Activated naive CD8-positive, alpha-beta T cell treated with anti-CD3 and anti-CD28 coated beads, Interleukin-2, amount 10 ng/mL, durations not matched to agents 7 days and 5 days (primary cell): ENCODE measurements at places on chromosomes 12 and 14.

DNA sequence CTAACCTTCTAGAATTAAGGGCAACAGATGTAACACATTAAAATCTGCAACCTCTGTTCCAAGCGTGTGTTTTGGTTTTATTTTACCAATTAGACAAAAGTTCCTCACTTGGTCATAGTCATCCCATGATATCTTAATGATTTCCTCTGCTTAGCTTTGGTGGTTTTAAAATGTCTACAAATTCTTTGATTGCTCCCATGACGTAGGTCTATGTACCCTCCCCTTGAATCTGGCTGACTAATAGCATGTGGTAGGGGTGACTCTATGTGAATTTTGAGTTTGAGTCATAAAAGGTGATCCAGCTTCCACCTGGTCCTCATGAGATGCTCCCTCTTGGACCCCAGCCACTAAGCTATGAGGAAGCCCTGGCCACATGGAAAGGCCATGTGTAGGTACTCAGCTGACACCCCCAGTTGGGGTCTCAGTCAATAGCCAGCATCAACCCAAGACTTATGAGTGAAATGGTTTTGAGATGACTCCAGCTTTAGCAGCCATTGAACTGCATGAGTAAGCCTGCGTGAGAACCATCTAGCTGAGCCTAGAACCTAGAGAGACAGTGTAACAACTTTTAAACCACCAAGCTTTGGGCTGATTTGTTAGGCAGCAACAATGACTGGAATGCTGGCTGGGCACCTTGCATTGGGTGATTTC is 247.1 kb downstream of the MSRB3 start:
- no peak for DNase-seq

- DNase-seq, result no peak
Measured at GRCh38 chr14:55099756-55100155, 29.3 kb upstream of the LGALS3 start.

DNA sequence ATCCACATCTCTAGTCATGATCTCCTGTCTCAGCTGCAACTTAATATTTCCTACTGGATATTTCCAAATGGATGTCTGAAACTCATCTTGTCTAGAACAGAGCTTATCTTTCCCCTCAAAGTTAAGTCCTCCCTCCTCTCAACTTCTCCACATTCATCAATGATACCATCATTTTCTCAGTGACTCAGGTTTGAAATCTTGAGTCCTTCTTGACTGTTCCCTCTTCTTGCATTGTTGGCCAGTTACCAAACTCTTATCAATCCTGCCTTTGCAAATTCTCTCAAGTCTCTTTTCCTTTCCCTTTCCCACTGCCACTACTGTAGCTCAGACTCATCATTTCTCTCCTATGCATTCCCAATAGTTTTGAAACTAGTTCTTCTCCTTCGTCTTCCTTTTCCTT is 14.3 kb upstream of the CHURC1 start:
- no peak for DNase-seq

- DNase-seq, result no peak
Measured at GRCh38 chr12:123822804-123823203, 60.7 kb downstream of the DNAH10 start.

- DNase-seq, result no peak
Measured at GRCh38 chr14:100657780-100658179, 68.9 kb upstream of the DLK1 start.

- no peak for DNase-seq
Measured at GRCh38 chr14:72630374-72630773, 263.5 kb downstream of the DPF3 start.

DNA sequence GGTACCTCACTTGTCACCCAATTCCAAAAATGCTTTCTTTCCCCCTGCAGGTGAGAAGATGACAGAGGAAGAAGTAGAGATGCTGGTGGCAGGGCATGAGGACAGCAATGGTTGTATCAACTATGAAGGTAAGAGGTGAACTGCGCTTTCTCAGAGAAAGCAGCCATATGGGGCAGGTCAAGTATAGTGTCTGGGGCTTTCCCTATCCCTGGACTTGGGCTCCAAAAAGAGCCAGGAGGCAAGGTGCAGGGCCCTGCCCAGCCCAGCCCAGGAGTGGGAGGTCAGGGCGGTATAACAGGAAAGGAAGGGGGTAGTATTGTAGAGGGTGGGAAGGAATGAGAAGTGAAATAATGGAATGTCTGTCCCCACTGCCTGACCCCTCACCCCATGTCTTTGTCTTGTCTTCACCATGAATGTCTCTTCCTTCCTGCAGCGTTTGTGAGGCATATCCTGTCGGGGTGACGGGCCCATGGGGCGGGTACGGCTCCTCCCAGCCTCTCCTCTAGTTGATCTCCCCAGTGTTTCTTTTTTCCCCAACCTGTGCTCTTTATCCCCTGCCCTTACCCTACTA is 2.1 kb downstream of the MYL6 start:
- peak; percentile 63 for DNase-seq

DNA sequence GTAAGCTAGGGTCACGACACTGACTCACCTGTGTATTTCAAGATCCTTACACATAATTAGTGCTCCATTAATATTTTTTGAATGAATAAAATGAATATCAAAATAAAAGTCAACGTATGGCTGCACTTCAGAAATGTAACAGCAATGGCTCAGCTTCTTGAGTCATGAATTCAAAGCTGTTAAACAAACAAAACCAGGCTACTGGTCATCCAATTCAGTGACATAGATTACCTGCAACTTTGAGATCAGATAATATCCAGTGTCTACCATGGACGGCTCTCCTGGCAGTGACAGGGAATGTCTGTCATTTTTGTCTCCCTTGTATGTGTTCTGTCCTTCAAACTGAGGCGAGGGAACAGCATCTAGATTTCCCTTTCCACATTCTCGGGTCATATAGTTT is 225.6 kb downstream of the EFCAB11 start:
- no peak for DNase-seq

- DNase-seq, result no peak
Measured at GRCh38 chr12:14630793-14631192, 63.1 kb upstream of the PLBD1 start.

- DNase-seq, result no peak
Measured at GRCh38 chr12:103829092-103829491, 11.9 kb downstream of the NT5DC3 start.

- DNase-seq, result no peak
Measured at GRCh38 chr12:116856729-116857128, 24.5 kb downstream of the HRK start.

GRCh38 chr12:51779876-51780275 is 68.6 kb downstream of the FIGNL2 start:
- DNase-seq, result no peak

DNA sequence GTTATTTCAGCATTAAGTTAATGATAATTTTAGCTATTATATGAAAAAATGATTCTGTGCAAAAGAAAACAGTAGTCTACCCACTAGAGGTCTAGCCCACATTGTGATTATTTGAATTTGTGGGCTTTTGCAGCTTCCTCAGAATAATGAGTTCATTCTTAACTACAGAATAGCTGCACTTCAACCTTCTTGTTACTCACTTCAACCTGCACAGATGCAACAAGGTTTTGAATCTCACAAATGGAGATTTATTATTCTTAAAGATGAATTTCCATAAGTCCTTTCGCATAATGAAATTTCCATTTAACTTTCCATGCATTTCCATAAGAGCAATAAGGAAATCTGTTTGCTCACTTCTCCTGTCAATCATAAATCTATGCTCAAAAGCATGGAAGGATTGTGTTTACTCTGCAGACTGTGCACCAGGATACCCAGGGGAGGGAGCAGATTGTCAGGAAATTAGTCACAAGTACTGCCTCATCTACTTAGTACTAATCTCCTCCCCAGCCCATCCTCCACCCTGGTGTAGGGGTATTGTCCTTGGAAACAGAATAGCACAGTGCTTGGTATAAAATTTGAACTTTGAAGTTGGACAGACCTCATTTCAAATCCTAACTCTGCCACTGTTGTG is 24.1 kb downstream of the PTGER2 start:
- no peak for DNase-seq

DNA sequence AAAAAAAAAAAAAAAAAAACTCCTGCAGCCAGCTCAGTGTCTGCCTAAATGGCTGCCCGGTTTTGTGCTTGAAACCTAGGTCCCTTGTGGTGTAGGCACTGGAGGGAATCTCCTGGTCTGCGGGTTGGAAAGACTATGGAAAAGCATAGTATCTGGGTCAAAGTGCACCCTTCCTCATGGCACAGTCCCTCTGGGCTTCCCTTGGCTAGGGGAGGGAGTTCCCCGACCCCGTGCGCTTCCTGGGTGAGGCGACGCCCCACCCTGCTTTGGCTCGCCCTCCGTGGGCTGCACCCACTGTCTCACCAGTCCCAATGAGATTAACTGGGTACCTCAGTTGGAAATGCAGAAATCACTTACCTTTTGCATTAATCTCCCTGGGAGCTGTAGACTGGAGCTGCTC is 14.3 kb downstream of the PTCSC3 start:
- no peak for DNase-seq

- no peak for DNase-seq
Measured at GRCh38 chr12:87259391-87259790, 769.8 kb downstream of the C12orf50 start.

DNA sequence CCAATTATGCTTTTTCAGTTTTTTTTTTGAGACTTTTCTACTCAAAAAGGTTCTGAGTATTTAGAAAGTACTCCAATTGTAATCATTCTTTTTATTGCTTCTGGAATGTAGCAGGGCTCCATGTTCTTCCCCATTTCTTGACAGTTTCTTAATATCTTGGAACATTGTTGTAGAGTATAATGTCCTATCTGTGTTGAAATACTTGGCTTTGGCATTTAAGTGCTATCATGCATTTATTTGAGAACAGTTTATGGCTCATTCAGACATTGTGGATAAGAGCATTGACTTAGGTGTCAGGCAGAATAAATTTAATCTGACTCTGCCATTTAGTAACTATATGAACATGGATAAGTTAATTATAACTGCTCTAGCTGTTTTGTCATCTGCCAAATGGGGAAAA is 28.3 kb downstream of the ADIPOR2 start:
- no peak for DNase-seq

DNA sequence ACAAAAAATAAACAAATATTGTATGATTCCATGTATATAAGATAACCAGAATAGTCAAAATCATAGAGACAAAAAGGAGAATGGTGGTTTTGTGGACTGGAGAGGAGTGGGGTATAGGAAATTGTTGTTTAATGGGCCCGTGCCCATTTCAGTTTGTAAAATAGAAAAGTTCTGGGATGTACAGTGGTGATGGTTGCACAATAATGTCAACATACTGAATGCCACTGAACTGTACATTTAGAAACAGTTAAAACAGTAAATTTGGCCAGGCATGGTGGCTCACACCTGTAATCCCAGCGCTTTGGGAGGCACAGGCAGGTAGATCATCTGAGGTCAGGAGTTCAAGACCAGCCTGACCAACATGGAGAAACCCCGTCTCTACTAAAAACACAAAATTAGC is 40.1 kb downstream of the NUMB start:
- DNase-seq, result no peak

- DNase-seq, result no peak
Measured at GRCh38 chr14:52948039-52948438, 2.8 kb downstream of the FERMT2 start.

GRCh38 chr12:92554158-92555073 is 148.4 kb upstream of the PLEKHG7 start:
- no peak for DNase-seq

- DNase-seq, result no peak
Measured at GRCh38 chr12:39048395-39048794, 143.0 kb upstream of the CPNE8 start.

- DNase-seq, result no peak
Measured at GRCh38 chr14:83520837-83521236, 1987.2 kb upstream of the SEL1L start.
